Breast epithelium (tissue), 4 donors: ENCODE measurements at places on chromosomes 16 and 17. TPM values are rescaled to one million over a fixed set of nuclear protein-coding genes. Genes with fewer than 3 reads are reported as not detected.

TBC1D3 gene
- total RNA-seq = not detected

TNFRSF17 gene
- not detected for total RNA-seq

EZH1 gene
- total RNA-seq = 50.8 TPM

- no peaks in the 10 kb centered on the region for H3K27me3 ChIP-seq
- no peak for DNase-seq
- no peak overlapping the region for H3K27ac ChIP-seq
- peaks cover 4% of the 10 kb centered on the region for H3K36me3 ChIP-seq
Observed at GRCh38 chr16:28904363-28904762, 20.7 kb downstream of the RABEP2 start.

DNA sequence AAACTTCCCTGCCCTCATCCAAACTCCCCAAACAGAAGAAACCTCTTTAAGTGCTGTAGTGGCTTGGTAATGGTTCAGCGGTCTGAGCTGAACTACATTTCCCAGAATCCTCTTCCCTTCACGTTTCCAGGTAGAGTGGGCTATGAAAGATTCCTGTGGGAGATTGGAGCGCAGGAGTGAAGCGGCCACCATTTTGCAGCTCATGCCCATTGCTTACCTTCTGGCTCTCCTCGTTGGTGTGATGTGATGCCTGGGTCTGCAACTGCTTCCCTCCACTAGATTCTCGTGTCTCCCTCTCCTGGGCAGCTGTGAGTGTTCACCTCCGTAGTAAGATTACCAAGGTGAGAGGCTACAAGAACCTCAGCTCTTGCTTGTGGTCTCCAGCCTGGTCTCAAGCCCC lies 82.1 kb downstream of the GPR139 start:
- no peaks in the 10 kb centered on the region for H3K36me3 ChIP-seq
- H3K27me3 ChIP-seq = no peaks in the 10 kb centered on the region
- H3K4me1 ChIP-seq = no peaks in the 10 kb centered on the region
- no peak overlapping the region for H3K4me3 ChIP-seq

ZPBP2 gene
- not detected for total RNA-seq

DNA sequence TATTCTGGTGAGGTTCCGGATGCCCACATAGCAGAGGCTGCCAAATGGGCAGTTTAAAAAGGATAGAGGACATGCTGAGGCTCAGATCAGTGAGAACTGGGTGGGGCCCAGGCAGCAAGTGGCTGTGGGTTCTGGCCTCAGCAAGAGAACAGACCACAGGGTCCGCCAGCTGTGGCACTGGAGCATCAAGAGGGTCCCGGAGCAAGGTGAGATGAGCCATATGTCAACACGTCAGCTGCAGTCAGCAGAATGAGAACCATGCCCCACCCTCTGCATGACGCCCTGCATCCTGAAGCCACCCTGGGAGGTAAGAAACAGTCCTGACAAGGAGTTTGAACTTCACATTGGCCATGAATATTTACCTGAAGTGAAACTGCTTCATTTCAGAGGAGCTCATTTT lies 20.1 kb upstream of the CCL5 start:
- H3K36me3 ChIP-seq = no peaks in the 10 kb centered on the region
- no peaks in the 10 kb centered on the region for H3K27me3 ChIP-seq
- H3K4me3 ChIP-seq = no peak overlapping the region
- H3K27ac ChIP-seq = no peak overlapping the region
- no peak for DNase-seq

DNA sequence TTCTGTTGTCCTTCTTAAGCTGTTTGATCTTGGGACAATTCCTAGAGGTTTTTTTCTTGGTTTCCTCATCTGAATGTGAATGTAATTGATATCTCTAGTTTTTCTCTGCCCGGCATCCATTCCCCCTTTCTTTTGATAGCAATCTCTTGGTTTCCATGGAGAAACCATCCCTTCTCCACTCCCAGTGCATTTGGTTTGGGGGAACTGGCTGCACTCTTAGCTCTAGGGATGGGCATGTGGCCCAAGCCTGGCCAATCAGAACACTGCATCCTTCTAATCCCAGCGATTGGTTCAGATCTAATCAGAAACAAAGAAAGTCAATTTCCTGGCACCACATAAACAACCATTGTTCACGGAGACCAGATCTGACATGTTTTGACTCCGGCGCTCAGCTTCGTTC lies 45.1 kb downstream of the IRX3 start:
- H3K27ac ChIP-seq = no peak overlapping the region
- H3K36me3 ChIP-seq = no peaks in the 10 kb centered on the region
- DNase-seq = no peak
- no peaks in the 10 kb centered on the region for H3K27me3 ChIP-seq
- no peak overlapping the region for H3K4me3 ChIP-seq

GRCh38 chr16:85046931-85047866 lies 19.6 kb downstream of the KIAA0513 start:
- H3K36me3 ChIP-seq = no peaks in the 10 kb centered on the region
- no peak overlapping the region for H3K4me3 ChIP-seq
- DNase-seq = no peak
- H3K27me3 ChIP-seq = no peaks in the 10 kb centered on the region
- no peak overlapping the region for H3K27ac ChIP-seq
- no peaks in the 10 kb centered on the region for H3K4me1 ChIP-seq

DNA sequence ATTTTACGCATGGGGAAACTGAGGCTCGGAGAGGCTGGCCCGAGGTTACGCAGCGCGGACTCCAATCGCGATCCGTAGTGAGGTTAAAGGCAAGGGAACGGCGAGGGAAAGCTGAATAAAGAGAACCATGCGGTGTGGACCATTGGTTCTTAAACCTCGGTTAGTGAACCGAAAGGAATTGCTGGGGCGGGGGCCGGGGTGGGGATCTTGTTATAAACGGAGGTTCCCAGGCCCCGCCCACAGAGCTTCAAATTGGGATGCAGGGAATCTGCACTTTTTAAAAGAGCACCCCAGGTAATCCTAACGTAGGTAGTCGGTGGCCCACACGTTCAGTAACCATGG lies 524 bp downstream of the IQCK start:
- peak overlapping the region; percentile 94 for H3K27ac ChIP-seq
- no peaks in the 10 kb centered on the region for H3K27me3 ChIP-seq
- peak overlapping the region; percentile 88 for H3K4me3 ChIP-seq
- peaks cover 5% of the 10 kb centered on the region for H3K4me1 ChIP-seq

TEFM gene
- 13.8 TPM for total RNA-seq

DNA sequence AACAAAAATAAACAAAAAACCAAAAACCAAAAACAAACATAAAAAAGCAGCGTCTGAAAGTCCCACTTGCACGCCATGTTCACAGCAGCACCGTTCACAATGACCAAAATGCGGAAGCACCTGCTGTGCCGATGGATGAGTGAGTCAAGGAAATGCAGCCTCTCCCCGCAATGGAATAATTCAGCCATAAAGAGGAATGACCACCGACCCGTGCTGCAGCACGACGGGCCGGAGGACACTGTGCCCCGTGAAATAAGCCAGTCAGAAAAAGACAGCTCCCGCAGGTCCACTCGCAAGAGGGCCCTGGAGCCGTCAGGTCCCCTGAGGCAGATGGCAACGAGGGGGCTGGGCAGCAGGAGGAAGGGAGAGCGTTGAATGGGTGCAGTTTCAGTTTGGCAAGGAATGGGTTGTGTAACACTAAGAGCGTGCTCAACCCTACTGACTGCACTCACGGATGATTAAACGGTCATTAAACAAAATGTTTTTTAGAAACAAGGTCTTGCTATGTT lies 5.1 kb downstream of the CLCN7 start:
- no peak for DNase-seq
- no peaks in the 10 kb centered on the region for H3K4me1 ChIP-seq
- H3K27me3 ChIP-seq = no peaks in the 10 kb centered on the region
- H3K36me3 ChIP-seq = no peaks in the 10 kb centered on the region

TXNDC11 gene
- 47.9 TPM for total RNA-seq

MT2A gene
- total RNA-seq = 352 TPM

AIPL1 gene
- not detected for total RNA-seq

DNA sequence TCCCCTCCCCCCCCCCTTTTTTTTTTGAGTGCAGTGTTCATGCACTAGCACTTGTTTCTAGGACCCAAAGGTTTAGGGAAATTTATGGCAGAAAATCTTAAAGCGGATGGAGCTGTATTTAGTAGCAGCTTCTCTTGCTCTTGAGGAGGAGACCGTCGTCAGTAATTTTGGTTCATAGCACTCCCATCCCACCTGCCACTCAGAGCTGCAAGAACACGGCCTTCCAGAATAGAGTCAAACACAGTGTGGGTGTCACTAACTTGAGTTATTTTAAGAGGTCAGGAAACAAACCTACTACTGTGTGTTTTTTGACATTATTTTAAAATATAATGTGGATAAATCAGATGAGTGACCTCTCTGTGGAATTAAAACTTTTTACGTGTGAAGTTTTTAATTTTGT lies 37.3 kb downstream of the SEC14L1 start:
- H3K4me1 ChIP-seq = no peaks in the 10 kb centered on the region
- H3K27ac ChIP-seq = no peak overlapping the region
- H3K4me3 ChIP-seq = no peak overlapping the region
- H3K36me3 ChIP-seq = no peaks in the 10 kb centered on the region
- no peaks in the 10 kb centered on the region for H3K27me3 ChIP-seq

CLEC10A gene
- total RNA-seq = 2.8 TPM

GRCh38 chr16:8887952-8888560 lies 5.9 kb downstream of the LITAFD start:
- no peak for DNase-seq
- no peaks in the 10 kb centered on the region for H3K36me3 ChIP-seq
- H3K27ac ChIP-seq = peak overlapping the region; percentile 26
- H3K4me1 ChIP-seq = peaks cover 6% of the 10 kb centered on the region
- no peak overlapping the region for H3K4me3 ChIP-seq

TVP23A gene
- total RNA-seq = not detected

DNA sequence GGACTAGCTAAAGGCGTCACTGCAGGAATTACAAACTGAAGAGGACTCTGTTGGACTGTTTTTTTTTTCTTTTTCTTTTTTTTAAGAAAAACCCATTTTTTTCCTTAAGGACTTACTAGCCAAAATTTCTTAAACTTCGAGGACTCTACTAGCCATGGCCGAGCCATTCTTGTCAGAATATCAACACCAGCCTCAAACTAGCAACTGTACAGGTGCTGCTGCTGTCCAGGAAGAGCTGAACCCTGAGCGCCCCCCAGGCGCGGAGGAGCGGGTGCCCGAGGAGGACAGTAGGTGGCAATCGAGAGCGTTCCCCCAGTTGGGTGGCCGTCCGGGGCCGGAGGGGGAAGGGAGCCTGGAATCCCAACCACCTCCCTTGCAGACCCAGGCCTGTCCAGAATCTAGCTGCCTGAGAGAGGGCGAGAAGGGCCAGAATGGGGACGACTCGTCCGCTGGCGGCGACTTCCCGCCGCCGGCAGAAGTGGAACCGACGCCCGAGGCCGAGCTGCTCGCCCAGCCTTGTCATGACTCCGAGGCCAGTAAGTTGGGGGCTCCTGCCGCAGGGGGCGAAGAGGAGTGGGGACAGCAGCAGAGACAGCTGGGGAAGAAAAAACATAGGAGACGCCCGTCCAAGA lies 878 bp downstream of the HEXIM1 start:
- DNase-seq = peak; percentile 90
- peak overlapping the region; percentile 94 for H3K27ac ChIP-seq
- H3K4me3 ChIP-seq = peak overlapping the region; percentile 83

HIGD1B gene
- total RNA-seq = 0.98 TPM

DNA sequence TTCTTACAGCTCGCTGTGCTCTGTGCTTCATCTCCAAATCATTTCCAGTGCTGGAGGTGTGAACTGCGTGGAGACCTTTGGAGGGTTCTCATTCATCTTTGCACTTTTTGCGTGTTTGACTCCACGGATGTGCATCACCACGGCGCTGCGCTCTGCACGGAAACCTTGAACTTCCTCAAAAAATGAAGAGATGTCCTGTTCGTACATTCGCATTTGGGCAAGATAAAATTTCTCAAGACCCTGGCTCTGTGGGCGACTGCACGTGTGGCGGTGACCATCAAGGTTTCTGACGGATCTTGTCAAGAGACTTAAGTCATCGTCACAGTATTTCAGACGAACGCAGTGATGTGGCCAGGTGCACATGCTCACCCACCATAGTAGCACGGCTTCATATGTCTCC lies 10.3 kb upstream of the PVALEF start:
- H3K36me3 ChIP-seq = no peaks in the 10 kb centered on the region
- no peak for DNase-seq
- no peak overlapping the region for H3K27ac ChIP-seq
- no peaks in the 10 kb centered on the region for H3K4me1 ChIP-seq
- no peak overlapping the region for H3K4me3 ChIP-seq

UTP4 gene
- 34.1 TPM for total RNA-seq

GRCh38 chr17:76582660-76583059 lies 3.0 kb downstream of the ST6GALNAC2 start:
- H3K4me1 ChIP-seq = no peaks in the 10 kb centered on the region
- H3K27ac ChIP-seq = peak overlapping the region; percentile 58
- DNase-seq = peak; percentile 70

DNA sequence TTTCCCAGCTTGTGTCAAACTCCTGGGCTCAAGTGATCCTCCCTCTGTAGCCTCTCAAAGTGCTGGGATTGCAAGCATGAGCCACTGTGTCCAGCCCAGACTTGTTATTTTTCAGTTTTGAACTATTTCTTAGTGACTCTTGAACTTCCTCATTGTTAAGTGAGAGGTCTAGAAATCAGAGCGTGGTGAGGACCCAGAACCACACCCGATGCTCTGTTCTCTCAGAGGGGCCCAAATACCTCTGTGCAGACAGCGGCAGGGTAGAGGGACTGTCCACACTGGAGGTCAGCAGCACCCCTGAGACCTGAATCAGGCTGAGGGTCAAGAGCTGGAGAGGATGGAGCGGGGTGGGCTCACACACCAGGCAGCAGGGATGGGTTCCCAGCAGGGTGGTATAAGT lies 47.7 kb upstream of the MEAK7 start:
- H3K36me3 ChIP-seq = no peaks in the 10 kb centered on the region
- H3K27ac ChIP-seq = no peak overlapping the region
- no peak overlapping the region for H3K4me3 ChIP-seq
- DNase-seq = no peak
- no peaks in the 10 kb centered on the region for H3K4me1 ChIP-seq

ODAD4 gene
- total RNA-seq = 3.2 TPM

DNA sequence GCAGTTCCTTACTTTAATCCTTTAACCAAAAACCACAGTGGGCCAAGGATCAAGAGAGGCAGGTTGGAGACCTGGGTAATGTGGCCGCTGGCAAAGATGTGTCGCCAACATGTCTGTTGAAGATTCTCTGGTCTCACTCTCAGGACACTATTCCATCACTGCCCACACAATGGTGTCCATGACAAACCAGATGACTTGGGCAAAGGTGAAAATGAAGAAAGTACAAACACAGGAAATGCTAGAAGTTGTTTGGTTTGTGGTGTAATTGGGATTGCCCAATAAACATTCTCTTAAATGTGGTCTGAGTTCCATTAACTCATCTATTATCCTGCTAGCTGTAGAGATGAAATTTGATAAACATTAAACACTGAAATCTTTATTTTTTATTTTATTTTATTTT lies 43.3 kb downstream of the SALL1 start:
- H3K27me3 ChIP-seq = peaks cover 18% of the 10 kb centered on the region
- no peaks in the 10 kb centered on the region for H3K4me1 ChIP-seq
- no peak overlapping the region for H3K27ac ChIP-seq
- H3K36me3 ChIP-seq = no peaks in the 10 kb centered on the region
